Astrocyte of the cerebellum (primary cell): ENCODE measurements at places on chromosomes 3 and 15.

- DNase-seq: no peak
Measured at GRCh38 chr15:92811148-92811913, 88.8 kb upstream of the CHD2 start.

DNA sequence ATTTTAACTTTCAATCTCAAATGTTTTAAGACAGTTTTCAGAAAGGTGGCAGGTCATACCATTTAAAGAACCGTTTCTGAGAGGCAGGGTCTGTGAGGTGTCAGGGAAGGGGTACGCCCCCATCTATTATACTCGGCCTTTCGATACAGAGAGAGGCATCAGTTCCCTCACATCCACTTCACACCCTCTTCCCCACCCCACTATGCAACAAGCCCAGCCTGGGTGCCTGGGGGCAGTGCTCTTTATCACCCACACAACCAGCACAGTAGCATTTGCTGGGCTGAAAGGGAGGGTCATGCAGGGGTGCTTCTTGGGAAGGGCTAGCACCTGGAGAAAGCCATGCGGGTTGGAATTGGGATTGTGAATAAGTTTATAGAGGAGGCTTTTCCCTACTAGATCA is 56.0 kb upstream of the KCNMB2 start:
- DNase-seq: no peak

DNA sequence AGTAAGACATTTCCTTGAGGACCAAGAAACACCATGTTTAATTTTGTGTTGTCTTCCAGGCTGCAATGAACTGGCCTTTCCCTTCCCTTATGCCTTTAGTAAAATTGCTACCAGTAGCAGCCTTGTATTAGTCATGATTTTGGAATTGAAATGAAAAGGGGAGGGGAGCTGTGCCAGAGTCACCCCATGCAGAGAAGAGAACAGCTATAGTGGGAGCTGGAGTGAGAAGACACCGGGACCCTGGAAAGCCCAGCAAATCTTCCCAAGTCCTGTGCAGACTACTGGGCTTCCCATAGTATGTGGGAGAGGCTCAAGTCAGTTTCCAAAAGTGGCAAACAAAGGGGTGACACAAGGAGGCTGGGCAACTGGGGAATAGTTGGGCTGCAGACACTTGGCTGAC is 178.5 kb downstream of the NR1D2 start:
- peak; percentile 18 for DNase-seq

- peak; percentile 76 for DNase-seq
Measured at GRCh38 chr3:172562871-172563865, 39.9 kb upstream of the TNFSF10 start.

DNA sequence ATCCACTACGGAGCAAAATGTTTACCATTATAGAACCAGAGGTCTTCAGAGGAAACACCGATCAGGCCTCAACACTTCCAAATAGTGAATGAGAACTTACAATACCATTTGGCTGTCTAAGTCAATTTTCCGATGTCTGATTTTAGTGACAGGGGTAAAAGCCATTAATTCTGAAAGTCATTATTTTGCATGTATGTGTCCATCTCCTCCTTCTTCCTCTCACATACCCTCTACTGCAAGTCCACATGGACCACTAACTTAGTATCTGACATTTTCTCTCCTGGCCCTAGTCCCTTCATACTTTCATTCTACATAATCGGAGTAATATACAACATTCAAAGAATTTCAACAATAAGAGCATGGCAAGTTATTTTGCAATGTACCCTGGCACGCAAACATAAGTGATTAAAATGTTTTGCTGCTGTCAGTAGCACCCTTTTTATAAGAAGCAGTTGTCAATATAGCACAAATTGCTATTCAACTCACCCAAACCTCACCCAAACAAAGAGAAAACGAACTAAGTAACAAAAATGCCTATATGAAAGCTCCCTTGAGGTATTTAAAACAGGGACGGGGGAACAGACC is 1.9 kb downstream of the TOP2B start:
- no peak for DNase-seq

DNA sequence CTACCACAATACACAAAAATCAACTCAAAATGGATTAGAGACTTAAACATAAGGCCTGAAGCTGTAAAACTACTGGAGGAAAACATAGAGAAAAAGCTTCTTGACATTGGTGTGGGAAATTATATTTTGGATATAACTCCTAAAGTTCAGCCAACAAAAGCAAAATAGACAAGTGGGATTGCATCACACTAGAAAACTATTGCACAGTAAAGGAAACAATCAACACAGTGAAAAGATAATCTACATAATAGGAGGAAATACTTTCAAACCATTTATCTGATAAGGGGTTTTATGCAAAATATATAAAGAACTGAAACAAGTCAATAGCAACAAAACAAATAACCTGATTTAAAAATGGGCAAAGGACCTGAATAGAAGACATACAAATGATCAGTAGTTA is 37.6 kb upstream of the TP63 start:
- DNase-seq: no peak

GRCh38 chr3:61679026-61679425 is 117.7 kb downstream of the PTPRG start:
- no peak for DNase-seq

DNA sequence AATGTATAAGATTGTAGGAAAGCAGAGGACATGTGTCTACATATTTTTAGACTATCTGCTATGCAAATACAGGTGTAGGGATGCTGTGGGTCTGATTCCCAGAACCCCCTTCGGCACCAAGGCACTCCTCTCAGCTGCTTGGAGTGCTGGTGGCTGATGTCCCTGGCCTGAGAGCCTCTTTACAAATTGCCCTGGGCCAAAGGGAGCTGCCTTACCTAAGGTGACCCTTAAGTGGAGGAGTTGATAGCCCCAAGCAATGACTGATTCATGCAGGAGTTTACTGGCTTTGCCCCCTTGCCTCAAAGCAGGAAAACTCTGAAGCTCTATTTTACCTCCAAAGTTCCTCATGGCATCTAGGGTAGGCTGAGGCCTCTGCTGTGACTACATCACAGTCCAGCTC is 83.0 kb downstream of the ZNF385D start:
- no peak for DNase-seq

DNA sequence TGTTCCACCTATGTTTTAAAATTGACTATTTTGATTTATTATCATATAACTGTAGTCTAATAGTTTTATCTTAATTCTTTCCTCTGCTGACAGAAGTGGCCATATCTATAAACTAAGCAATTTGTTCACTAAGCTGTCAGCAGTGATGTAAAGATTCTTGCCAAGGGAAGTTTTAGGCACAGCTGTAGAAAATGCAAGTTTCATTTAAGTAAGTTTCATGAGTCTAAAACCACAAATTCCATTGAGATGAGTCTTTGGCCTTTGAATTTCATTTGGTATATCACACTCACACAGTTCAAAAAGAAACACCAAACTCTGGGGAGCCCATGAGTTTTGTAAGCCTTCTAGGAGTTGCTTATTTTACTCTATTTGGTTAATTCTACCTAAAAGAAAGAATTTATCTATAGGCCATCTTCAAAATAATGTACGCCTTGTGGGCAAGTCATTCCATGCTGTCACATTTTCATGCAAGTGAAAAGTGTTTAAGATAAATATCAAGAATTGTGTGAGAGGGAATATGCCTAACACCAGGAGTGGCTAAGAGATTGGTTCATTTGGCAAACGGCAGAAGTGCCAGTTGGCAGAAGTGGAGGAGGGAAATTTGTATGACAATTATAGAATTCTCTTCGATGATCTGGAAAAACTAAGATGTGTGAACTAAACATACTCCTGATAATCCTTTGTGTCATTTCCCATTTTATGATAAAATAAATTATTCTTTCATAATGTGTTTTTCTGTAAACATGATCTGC is 292.9 kb downstream of the ZIC4 start:
- peak; percentile 92 for DNase-seq

GRCh38 chr15:98562331-98562937 is 85.9 kb upstream of the IGF1R start:
- DNase-seq: no peak

DNA sequence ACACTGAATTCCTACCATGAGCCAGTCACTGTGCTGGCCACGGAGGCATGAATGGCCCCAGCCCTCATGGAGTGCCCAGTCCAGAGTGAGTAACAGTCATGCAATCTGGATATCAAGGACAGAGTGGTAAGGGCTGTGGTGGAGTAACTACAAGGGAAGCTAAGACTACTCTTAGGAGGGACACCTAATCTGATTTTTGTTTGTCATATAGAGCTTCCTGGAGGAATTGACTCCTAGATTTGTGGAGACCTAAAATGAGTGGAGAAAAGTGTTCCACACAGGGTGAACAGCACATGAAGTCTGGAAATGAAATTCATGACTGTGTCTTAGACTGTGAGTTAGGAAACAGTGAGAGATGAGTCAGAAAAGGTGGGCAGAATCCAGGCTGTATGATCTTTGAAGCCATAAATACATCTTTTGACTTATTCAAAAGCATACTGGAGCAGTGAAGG is 219.9 kb downstream of the NFKBIZ start:
- peak; percentile 55 for DNase-seq

DNA sequence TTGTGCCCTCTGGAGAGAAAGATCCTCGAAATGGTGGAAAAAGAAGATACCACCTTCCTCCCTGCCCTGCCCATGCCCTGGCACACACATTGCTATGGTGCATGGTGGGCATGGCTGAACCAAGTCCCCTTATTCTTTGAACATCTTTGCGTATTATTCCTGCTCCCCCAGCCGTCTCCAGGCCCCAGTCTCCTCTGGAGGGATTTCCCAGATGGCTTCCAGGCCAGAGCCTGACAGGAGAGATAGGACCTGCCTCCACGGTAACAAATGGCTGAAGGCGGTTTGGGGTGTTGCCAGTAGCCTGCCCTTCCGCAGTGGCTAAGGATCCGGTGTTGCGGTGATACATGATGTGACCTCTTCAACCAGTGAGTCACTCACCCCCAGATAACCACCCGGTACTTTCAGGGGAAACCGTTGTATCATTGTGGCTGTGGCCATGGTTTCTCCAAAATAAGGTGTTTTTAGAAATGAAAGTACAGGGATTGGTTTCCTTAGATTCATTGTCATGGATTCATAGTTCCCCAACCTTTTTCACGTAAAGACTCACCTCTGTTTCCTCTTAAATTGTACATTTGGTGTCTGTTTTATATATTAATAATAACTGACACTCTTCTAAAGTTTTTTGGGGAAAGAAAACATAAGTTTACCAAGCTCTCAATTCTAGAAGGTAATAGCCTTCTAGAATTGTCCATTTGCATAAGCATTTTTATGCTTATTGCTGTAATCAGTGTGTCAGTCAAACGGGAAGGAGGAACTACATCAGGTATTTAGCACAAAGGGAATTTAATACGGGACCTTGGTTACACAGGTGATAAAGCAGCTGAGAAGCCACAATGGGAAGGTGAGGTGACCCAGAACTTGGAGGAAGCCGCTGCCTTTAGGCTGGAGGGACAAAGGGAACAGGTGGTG is 25.9 kb downstream of the SMAD3 start:
- DNase-seq: peak; percentile 90

DNA sequence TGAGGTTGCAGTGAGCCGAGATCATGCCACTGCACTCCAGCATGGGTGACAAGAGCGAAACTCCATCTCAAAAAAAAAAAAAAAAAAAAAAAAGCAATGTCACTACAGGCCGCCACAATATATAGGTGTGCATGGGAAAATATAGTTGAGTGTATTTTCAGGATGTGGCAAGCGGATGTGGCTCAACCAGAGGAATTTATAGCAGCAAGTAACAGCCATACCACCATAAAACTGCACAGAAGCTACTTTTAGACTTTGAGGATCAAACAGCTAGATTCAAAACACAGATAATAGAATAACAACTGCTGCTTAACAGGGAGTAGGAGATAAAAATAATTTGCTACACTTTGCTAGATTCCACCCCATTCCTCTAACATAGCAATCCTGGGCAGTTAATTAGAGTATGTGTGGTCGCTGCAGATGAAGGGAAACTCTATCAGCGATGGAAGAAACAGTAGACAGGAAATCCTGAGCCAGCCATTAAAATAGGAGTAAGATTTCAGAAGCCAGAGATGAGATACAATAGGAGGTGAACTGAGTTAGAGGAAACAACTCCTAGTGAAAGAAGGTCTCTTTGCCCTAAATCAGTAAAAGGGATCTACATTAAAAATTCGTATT is 318.7 kb upstream of the STT3B start:
- no peak for DNase-seq

GRCh38 chr3:157156837-157157635 is 2.9 kb downstream of the CCNL1 start:
- DNase-seq: no peak

GRCh38 chr15:101062471-101063171 is 143.5 kb downstream of the LRRK1 start:
- DNase-seq: no peak

DNA sequence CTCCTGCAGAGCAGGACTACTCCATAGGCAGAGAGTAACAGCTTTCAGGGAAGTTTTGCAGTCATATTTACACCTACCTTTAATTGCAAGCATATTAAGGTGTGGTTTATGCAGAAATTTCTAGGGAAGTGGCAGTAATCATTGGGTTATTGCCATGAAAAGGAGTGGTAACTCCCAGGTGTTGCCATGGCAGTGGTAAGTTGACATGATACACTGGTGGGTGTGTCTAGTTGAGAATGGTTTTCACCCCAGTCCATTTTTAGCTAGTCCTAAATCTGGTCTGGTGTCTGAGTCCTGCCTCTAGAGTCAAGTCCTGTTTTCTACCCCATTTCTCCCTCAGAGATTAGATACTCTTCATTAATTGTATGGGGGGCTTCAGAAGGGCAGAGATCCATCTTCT is 128.4 kb upstream of the GMNC start:
- DNase-seq: no peak

DNA sequence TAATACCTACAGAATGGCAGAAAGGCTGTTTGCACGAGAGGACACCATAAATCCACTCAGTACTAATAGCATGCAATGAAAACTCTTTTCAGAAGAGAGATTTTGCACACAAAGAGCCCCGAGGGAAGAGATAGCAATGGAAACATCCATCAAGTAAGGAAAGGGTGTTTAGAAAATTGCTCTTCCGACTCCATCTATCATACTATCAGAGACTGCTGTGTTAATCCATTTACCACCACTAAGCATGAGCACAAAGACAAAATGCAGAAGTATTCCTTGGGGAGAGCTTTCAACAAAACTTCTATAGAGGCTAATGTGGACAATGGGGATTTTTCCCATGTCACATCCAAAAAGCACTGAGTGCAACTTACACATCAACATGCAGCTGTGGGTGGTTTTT is 72.1 kb upstream of the PLAAT1 start:
- no peak for DNase-seq

GRCh38 chr3:161310649-161311423 is 60.5 kb downstream of the SPTSSB start:
- no peak for DNase-seq

DNA sequence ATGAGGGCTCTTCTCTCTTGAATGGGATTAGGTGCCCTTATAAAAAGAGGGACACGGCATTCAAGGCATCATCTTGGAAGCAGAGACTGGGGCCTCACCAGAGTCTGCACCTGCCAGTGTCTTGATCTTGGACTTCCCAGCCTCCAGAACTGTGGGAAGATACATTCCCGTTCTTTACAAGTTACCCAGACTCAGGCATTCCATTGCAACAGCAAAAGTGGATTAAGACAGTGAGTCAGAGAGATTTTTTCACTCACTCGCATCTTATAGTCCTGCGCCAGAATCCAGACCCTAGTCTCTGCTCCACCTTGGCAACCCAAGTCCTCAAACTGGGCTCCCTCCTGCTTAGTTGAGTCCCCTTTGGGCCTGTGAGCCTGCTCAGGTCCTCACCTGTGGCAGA is 2.7 kb downstream of the LCTL start:
- no peak for DNase-seq

GRCh38 chr3:169146179-169146665 is 517.3 kb downstream of the MECOM start:
- DNase-seq: peak; percentile 39
